ENCODE measurements at places on chromosomes 7 and 10. TPM values are rescaled to one million over a fixed set of nuclear protein-coding genes. Genes with fewer than 3 reads are reported as not detected.

SPAM1 gene
- not detected for total RNA-seq

- no peaks in the 10 kb centered on the region for H3K4me1 ChIP-seq
- no peak for DNase-seq
- no peak overlapping the region for H3K4me3 ChIP-seq
- no peaks in the 10 kb centered on the region for H3K36me3 ChIP-seq
Observed at GRCh38 chr10:90175161-90175681, 473.8 kb downstream of the KIF20B start.

STAG3 gene
- 3.8 TPM for total RNA-seq

MYPN gene
- total RNA-seq: not detected

GRM3 gene
- 3.4 TPM for total RNA-seq

FOXP2 gene
- 0.43 TPM for total RNA-seq

DNA sequence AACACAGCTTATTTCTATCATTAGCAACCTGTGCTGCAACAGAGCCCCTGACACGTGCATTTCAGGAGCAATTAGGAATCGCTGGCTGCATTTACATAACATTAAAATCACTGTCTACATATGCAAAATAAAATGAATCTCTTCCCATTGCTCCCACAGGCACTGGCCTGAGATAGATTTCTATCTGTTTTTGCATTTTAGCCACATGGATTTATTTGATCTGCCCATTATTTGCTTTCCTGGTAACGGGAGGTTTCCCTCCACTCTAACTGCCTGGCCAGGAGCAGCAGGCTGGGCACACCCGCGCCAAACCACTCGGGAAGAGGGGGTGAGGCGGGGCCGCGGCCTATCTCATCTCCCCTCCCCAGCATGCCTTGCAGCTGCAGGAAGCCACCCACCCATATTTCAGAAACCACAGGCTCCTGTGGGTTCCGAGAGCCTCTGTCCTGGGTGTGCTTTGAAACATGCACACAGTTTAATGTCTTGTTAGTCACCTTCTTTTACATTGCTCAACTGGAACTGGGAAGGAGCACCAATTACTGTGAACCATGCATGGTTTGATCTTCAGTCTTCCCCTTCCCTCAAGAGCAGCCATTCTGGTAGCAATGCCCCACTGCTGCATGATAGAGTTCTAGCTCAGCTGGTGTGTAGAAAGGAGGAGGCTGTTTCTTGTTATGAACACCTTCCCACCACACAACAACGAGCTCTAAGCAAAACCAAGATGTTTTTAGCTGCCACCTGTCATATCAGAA lies 37.7 kb upstream of the IKZF1 start:
- no peak overlapping the region for H3K27ac ChIP-seq
- no peak for DNase-seq

DNA sequence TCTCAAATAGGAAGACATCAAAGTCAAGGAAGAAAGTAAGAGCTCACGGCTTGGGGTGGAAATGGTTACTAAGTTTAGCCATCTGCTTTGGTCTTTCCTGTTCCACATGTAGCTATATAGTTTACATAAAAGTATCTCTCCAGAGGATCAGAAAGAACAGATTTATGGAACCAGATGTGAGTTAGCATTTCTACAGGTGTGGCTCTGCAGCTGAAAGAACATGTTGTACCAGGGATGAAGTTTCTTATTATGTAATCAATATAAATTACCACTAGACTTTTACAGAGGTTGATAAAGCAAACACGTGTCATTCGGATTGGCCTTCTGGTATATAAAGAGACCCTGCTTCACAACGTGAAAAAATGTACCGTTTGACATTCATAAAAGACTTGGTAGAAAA lies 19.9 kb downstream of the CALD1 start:
- H3K4me1 ChIP-seq: no peaks in the 10 kb centered on the region
- H3K27me3 ChIP-seq: no peaks in the 10 kb centered on the region
- no peak overlapping the region for H3K4me3 ChIP-seq
- no peaks in the 10 kb centered on the region for H3K36me3 ChIP-seq
- DNase-seq: no peak

CDK6 gene
- 18.9 TPM for total RNA-seq
